ENCODE measurements at places on chromosomes 12 and 14.

DNA sequence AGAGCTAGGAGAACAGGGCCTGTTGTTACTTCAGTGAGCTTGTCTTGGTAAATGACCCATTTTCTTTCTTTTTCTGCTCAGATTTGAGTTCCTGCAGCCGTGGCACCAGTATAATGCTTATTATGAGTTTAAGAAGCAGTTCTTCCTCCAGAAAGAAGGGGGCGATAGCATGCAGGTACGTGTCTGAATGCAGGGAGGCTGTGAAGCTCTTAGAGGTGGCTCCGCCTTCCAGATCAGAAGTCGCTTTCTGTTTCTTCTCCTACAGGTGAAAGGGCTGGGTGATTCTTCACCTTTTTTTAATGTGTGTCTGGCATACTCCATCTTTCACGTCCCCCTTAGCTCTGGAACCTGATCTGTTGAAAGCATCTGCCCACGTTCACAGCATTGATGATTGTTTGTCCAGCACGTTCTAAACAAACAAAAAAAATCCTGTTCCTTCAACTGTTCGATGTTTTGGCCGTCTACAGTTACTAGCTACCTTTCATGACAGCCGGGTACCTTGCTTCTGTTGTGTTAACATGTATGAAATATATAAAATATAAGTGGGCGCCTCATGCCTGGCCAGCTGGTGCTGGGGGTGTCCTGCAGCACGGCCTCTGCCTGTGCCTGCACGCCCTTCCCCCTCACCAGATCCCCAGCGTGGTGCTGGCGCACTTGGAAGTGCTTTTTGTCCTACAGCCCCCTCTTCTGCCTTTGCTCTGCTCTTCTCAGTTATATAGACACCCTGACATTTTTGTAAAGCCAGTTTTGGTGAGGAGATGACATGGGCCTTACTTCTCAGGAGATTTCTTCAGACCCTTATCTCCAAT lies 44.6 kb downstream of the SFSWAP start:
- DNase-seq = no peak

DNA sequence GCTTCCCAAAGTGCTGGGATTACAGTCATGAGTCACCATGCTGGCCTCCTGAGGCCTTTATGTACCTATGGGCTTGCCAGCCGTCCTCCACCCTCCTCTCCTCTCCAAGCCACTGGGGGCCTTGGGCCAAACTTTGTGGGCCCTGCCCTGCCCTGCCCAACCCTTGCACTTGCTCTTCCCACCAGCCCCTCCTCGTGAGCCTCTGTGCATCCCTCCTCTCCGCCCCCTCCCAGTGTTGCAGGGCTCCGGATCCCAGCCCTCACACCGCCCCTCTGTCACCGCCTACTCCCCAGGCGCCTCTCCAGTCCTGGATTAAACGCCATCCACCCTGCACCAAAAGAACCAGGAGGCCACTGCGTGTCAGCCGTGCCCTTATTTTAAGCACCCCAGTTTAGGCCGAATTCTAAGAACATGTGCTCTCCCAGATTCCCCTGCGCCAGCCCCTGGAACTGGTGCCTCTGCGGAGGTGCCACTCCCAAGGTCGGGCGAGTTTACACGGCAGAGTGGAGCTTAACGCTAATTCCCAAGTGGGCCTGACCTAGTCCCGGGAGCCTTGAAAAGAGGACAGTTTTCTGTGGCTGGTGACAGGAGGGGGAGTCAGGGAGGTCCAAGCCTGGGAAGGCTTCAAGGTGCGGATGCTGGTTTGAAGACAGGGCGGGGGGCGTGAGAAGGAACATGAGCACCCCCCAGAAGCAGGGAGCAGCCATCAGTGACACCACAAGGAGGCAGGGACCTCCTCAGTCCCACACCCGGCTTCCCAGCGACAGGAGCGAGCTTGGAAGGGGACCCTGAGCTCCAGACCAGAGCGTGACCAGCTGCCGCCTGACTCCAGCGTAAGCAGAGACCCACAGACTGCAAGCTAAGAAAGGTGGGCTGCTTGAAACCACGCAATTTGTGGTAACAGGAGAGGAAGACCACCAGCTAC lies 21.2 kb upstream of the CDCA4 start:
- DNase-seq = no peak

DNA sequence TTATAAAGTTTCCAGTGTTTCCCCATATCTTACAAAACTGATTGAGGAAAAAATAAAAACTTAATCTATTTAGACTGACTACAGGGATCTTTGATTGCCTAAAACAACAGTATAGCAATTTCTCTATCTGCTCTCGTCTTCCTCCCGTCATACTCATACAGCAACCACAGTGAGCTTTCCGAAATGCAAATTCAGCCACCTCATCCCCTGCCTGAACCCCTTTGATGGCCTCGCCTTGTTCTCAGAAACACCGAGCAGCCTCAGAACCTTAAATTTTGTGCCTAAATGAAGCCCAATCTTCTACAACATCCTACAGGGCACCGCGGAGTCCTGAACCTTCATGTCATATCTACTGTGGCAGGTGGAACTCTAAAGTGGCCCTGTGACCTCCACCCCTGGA lies 223.7 kb upstream of the TMEM132C start:
- DNase-seq = no peak

DNA sequence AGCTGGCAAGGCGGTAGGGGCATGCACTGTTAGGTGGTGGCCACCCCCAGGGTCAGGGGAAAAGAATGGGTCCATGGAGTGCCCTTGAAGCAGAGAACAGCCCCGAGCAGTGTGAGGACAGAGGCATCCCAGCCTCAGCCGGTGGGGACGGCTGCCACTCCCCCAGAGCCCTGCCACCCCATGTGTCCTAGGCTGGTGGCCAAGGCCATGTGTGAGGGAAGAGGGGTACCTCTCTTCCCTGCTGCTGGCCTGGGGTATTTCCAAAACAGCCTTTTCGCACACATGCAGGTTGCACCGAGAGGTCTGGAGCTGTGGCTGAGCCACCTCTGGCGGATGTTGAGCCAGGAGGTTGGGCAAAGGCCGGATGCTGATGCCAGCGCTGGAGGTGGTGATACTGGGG lies 19.9 kb downstream of the RFLNA start:
- no peak for DNase-seq

DNA sequence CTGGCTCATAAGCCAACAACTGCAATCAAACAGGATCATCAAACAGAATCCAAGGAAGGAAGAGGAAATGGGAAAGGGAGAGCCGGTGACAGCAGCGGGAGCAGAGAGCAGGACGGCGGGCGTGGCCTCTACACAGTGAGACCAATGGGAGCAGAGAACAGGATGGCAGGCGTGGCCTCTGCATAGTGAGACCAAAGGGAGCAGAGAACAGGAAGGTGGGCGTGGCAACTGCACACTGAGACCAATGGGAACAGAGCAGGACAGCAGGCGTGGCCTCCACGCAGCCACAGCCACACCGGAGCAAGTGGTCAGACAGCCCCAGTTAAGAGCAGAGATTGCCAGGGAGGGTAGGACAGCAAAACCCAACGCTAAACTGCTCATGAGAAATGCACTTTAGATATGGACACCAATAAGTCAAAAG lies 16.4 kb downstream of the LRCOL1 start:
- DNase-seq = peak; percentile 90

DNA sequence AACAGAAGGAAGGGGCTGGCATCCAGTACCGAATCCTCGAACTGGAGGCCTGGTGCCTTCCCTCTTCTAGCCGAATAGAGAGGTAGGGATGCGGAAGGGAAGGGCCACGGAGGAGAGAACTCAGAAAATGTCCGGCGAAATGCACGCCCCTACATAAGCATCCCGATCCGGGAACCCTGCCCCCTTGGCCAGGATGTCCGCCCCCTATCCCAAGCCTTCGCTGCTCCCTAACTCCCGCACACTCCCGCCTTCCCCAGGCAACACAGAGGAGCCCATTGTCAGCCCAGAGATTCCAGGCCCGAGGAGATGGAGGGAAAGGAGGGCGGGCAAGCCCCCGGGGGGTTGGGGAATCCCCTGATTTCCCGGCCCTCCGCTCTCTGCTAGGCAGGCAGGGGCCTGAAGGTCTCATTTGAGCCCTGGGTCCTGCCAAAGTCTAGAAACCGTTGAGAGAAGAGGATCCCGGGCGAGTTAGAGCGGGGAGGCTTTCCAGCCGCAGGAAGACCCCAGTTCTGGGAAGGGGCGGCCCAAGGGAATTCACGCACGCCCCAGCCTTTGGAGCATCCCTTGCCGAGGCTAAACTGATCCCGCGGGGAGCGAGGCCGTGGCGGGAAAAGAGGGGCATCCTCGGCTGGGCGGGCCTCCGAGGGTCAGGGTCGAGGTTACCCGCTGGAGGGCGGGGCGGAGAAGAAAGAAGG lies 569 bp upstream of the ARHGEF40 start:
- peak; percentile 78 for DNase-seq

DNA sequence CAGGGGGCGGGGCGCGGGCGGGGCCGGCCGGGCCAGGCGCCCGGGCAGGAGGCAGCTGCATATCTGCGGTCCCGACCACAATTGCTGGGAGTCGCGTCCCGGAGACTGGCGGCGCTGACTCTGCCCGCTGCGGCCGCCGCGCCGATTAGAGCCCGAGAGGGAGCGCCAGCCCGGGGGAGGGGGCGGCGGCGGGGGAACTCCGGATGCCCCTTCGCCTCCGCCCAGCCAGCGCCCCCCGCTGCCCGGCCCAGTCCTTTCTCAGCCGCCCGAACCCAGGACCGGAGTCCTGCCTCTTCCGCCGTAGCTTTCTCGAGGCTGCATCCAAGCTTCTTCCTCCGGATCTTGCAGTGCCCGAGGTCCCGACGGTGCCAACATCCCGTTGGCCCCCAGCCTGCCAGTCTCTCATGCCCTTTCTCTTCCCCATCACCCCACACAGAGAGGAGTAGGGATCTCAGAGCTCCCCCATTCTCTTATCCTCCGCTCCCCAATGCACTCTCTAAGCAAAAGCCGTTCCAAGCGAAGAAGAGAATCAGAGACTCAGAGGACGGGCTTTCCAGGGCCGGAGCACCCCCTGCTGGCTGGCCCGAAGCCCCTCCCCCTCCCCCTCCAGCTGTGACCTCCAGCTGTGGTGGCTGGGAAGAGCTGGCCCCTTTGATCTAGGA lies 8.8 kb upstream of the SP7 start:
- DNase-seq = peak; percentile 84

DNA sequence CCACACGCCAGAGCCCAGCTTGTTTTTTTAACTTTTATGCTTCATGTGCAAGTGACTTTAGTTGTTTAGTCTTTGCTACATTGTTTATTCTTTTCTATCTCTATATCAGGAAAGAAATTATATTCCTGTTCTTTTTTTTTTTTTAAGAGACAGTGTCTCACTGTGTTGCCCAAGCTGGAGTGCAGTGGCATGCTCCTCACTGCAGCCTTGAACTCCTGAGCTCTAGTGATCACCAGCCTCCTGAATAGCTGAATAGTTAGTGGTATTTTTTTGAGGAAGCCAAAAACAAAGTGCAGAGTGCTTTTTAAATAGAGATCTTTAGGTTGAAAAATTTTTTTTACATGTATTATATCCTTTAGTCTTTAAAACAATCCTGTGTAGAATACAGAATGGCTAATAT lies 58.2 kb downstream of the ETNK1 start:
- no peak for DNase-seq

GRCh38 chr14:63295231-63295685 lies 23.5 kb downstream of the GPHB5 start:
- no peak for DNase-seq

DNA sequence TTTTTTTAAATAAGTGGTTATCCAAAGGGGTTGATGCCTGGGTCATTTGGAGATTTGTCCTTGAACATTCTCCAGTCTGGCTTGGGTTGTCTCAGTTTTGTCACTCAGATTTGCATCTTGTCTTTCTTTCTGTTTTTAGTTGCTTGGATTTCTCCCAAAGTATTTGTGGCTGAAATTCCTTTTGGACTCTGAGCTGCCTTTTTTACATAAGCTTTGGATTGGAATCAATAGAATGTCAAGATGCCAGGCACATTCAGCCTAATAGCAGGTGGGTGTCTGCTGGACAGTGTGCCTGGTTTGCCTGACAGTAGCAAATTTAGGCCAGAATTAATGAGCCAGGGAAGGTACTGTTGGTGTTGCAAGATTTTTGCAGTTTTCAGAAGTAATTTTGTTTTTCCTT lies 50.0 kb downstream of the FLRT2 start:
- DNase-seq = no peak

DNA sequence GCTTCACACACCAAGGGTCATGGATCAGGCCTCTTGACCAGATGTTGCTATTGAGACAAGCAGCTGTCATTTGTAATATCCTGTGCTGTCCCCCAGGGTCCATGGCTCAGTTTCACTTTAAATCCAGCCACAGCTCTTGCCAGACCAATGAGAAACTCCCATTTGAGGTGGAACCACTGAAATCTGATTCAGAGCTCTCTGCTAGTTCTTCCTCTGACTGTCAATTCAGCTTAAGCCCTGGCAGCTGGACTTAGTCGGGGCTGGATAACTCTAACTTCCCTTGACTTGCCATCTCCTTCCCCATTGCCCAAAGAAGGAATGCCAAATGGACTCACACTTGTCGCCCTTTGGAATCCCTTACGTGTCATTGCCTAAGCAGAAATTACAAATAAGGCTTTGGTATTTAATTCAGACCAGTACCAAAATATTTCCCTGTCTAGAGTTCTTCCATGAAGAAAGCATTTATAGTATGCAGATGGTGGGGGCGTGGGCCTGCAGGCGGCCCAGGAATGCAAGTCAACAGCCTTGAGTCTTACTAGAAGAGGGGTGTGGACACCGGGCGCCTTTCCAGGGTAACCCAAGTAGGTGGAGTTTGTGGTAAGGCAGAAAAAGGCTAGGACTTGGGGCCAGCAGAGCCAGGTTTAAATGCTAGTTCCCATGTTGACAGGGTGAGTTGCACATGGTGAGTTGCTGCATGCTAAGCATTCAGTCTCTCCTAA lies 96.9 kb upstream of the TMPO start:
- no peak for DNase-seq

- no peak for DNase-seq
Measured at GRCh38 chr12:5489017-5489416, 57.1 kb downstream of the NTF3 start.

DNA sequence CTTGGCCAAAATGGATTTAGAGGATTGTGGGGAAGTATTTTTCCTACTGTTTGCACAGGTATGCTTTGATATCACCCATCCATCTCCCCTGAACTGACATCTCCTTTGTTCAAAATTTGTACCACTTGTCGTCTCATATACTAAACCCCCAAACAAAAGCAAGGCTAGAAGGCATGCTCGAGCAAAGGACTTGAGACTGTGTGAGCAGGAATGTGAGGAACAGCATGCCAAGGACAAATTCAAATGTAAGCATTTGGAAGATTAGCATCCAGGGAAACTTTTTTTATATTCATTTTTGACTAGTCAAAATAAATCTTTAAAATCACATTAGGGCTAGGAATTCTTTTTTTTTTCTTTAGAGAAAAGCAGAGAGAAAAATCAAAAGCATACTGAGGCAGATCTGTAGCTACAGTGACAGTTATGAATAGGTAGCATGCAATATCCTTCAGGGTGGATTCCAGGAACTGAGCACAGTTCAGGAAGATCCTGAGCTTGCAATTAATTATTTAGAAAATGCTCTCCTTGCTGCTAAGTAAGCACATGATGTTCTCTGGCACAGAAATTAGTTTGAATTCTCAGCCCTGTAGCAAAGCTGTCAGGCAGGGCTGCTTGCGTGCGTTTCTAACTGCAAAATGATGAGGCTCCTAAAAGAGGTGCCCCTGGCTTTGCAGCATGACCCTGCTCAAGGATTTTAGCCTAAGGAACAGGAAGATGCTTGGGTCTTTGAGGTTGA lies 327.7 kb downstream of the LRIG3 start:
- no peak for DNase-seq

- no peak for DNase-seq
Measured at GRCh38 chr12:78208092-78208491, 377.4 kb downstream of the NAV3 start.
